Natural killer cell treated with Interleukin-12 subunit alpha and Interleukin-12 subunit beta and Interleukin-15 and Interleukin-18, amount 100 ng/mL, for 72 hours (primary cell): ENCODE measurements at places on chromosomes 1 and 21. TPM values are rescaled to one million over a fixed set of nuclear protein-coding genes. Genes with fewer than 3 reads are reported as not detected.

- H3K4me3 ChIP-seq, result peak overlapping the region; percentile 95
- H3K27me3 ChIP-seq, result no peaks in the 10 kb centered on the region
- no peak for DNase-seq
Measured at GRCh38 chr1:114344656-114345055, 166.3 kb downstream of the TRIM33 start.

GRCh38 chr1:22651941-22652856, 837 bp upstream of the C1QB start:
- H3K36me3 ChIP-seq, result no peaks in the 10 kb centered on the region
- no peak overlapping the region for H3K27ac ChIP-seq

DNA sequence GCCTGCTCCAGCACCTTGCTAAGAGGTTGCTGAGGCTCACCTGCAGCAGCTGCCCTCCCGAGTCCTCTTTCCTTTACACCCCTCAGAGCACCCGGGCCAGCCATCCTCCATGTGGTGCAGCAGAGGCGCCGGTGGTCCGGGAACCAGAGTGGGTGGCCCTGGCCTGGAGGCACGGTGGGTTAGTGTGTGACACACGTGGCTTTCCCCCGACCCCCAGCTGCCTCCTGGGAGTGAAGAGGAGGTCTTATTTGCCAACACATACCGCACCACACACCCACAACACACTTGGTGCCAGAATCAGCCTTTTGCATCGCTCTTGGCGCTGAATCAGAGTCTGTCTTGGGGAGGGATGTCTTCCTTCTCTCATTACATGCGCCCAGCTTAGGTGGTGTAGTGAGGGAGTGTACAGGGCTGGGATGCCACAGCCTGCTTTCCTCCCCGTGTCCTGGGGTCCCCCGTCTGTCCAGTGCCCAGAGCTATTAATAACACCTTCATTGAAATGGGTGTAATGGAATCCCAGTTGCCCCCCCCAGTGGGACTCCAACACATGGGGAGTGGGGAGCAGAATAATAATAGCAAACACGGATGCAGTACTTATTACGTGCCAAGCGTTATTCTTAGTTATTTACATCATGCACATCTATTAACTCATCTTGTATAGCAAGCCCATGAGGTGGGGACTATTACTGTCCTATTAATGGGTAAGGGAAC, 38.2 kb downstream of the MAPKAPK2 start:
- no peaks in the 10 kb centered on the region for H3K27me3 ChIP-seq
- H3K4me3 ChIP-seq, result no peak overlapping the region
- H3K27ac ChIP-seq, result peak overlapping the region; percentile 50
- DNase-seq, result no peak
- H3K36me3 ChIP-seq, result no peaks in the 10 kb centered on the region
- peaks cover 63% of the 10 kb centered on the region for H3K4me1 ChIP-seq

- H3K27me3 ChIP-seq, result no peaks in the 10 kb centered on the region
- H3K27ac ChIP-seq, result peak overlapping the region; percentile 90
- H3K4me3 ChIP-seq, result peak overlapping the region; percentile 24
- peaks cover 53% of the 10 kb centered on the region for H3K4me1 ChIP-seq
- DNase-seq, result no peak
- H3K36me3 ChIP-seq, result peaks cover 10% of the 10 kb centered on the region
Measured at GRCh38 chr1:199170711-199171110, 531.9 kb downstream of the PTPRC start.

DNA sequence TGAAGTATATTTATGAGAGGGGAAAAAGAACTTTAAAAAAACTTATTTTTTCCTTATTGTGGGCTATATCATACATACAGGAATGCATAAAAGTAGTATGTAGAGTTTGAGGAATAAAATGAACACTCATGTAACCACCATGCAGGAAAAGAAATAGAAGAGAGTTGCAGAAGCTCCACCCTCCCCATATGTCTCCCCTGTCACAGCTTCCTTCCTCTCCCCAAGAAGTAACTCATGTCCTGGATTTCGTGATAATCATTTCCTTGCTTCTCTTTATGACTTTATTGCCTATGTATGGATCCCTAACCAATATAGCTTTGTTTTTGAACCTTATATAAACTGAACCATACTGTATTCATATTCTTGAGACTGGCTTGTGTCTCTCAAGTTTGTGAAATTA, 126.4 kb downstream of the ZZZ3 start:
- H3K36me3 ChIP-seq, result no peaks in the 10 kb centered on the region
- no peak overlapping the region for H3K4me3 ChIP-seq
- no peak for DNase-seq
- H3K27me3 ChIP-seq, result no peaks in the 10 kb centered on the region
- peaks cover 3% of the 10 kb centered on the region for H3K4me1 ChIP-seq

Gene RGSL1
- total RNA-seq, result not detected

- no peak for DNase-seq
- peak overlapping the region; percentile 57 for H3K27ac ChIP-seq
- H3K4me1 ChIP-seq, result peaks cover 2% of the 10 kb centered on the region
- no peak overlapping the region for H3K4me3 ChIP-seq
- H3K36me3 ChIP-seq, result no peaks in the 10 kb centered on the region
Measured at GRCh38 chr1:161511756-161512060, 6.5 kb downstream of the FCGR2A start.

DNA sequence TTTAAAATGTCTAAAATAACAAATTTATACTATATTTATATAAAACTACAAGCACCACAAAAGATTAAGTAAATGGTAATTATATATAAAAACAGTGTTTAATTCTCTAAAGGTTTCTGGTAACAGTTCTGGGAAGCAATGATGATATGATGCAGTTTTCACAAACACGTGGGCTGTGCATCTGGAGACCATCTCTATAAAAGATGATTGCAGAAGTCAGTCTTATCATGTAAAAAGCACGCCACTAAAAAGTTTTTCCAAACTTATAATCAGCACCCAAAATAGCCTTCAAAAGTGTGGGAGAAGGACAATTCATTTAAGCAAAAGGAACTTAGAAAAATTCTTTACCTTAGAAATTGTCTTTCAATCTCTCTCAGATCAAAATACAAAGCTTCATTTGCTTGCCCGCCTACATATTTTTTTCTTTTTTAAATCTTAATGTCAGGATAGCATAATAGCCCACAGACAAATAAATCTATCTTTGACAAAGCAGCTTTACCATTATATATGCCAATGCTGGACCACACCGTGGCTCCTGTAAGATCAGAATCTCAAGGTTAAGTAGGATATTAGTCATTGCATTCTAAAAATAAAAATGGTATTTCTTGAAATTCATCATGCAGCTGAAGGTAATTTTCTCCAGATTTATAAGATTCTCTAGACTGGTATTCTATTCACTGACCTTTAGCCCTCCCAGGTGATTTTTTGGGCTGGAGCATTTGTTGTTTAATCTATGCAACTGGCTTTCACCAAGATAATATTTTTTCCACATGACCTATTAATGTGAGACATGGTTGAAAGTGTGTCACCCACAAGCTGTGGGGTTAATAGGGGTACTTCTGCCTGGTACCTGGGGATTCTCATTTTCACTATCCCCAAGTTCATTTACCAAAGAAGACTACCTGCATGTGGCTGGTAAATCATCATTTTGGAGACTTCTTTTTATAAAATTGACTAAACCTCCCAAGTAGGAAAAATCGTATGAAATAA, 189.6 kb upstream of the ST6GALNAC5 start:
- no peaks in the 10 kb centered on the region for H3K36me3 ChIP-seq
- no peak overlapping the region for H3K27ac ChIP-seq
- no peaks in the 10 kb centered on the region for H3K4me1 ChIP-seq
- no peak overlapping the region for H3K4me3 ChIP-seq

GRCh38 chr21:18370301-18370700, 33.3 kb downstream of the TMPRSS15 start:
- no peak for DNase-seq
- no peaks in the 10 kb centered on the region for H3K4me1 ChIP-seq
- no peak overlapping the region for H3K4me3 ChIP-seq
- no peaks in the 10 kb centered on the region for H3K27me3 ChIP-seq
- H3K36me3 ChIP-seq, result no peaks in the 10 kb centered on the region

DNA sequence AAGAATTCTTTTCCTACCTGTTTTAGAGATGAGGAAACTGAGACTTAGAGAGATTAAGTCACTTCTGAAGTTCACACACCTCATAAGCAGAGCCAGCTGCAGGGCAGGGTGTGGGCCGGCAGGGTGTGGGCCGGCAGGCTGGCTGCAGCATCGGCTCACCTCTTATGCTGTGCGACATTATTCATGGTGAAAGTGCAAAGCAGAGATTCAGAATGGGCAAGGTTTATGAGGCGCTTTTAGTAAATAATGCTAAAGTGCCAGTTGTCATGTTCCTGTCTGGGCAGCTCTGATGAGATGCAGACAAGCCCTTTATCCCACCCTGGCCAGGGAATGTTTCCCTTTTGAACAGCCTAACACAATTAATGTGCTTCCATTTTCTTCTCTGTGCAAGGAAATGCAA, 14.6 kb downstream of the MAB21L3 start:
- no peak overlapping the region for H3K27ac ChIP-seq
- H3K4me1 ChIP-seq, result peaks cover 8% of the 10 kb centered on the region
- no peaks in the 10 kb centered on the region for H3K36me3 ChIP-seq
- peaks cover 24% of the 10 kb centered on the region for H3K27me3 ChIP-seq
- no peak for DNase-seq

DNA sequence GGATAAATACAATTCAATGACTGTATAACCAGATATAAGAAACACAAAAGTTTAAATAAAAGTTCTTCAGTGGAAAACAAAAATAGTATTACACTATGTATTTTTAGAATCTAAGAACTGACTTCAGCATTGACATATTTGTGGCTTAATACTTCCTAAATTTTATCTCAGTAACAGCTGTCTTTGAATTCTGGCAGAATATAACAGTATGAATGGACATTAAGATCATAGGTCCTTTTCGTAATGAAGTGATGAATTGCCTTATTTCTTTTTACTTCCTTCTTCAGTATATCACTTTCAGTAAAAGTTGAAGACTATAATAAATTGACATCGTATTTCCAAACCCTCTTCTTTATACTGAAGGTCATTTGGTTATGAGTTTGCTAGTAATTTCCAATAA, 1030.0 kb downstream of the MRPL39 start:
- H3K4me1 ChIP-seq, result no peaks in the 10 kb centered on the region
- H3K27ac ChIP-seq, result no peak overlapping the region
- no peak overlapping the region for H3K4me3 ChIP-seq
- H3K36me3 ChIP-seq, result no peaks in the 10 kb centered on the region

Gene LENEP
- total RNA-seq, result 4.3 TPM

GRCh38 chr1:43854473-43854872, 79.1 kb upstream of the ARTN start:
- DNase-seq, result no peak
- peaks cover 35% of the 10 kb centered on the region for H3K4me1 ChIP-seq
- H3K27me3 ChIP-seq, result no peaks in the 10 kb centered on the region
- peak overlapping the region; percentile 0 for H3K27ac ChIP-seq
- peak overlapping the region; percentile 49 for H3K4me3 ChIP-seq

Gene CD2
- 140 TPM for total RNA-seq

- H3K27me3 ChIP-seq, result peaks cover 10% of the 10 kb centered on the region
- no peaks in the 10 kb centered on the region for H3K36me3 ChIP-seq
- H3K4me1 ChIP-seq, result no peaks in the 10 kb centered on the region
- H3K4me3 ChIP-seq, result no peak overlapping the region
- DNase-seq, result no peak
- no peak overlapping the region for H3K27ac ChIP-seq
Measured at GRCh38 chr1:62180639-62181038, 14.0 kb upstream of the L1TD1 start.

DNA sequence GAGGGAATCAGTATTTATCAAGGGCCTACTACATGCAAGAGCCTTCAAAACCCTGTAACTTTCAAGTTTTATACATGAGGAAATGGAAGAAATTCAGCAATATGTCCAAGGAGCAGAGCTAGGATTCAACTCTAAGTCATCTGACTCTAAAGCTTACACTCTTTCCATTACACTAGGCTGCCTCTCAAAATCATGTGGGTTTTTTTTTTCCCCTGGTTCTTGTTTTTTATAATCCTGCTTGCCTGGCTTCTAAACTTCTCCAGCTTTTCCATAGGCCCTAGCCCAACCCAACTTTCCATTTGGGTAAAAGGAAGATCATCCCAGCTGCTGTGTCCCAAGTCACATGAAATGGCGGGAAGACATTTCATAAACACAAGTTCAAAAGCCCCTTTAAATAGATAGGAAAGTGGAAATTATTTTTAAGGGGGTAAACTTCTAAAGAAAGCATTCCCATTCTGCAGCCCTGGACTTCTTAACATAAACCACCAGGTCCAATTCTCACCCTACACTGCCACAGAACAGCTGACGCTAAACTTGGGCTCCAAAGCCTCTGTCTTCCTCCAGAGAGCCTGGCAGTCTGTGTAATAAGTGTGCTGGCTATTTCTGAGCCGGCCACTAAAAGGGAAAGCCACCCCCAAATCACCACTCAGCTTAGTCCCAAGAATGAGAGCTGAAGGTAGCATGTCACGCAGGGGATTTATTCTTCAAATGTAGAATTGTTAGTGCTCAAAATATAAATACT, 46.9 kb downstream of the ITPKB start:
- peak overlapping the region; percentile 87 for H3K27ac ChIP-seq
- no peaks in the 10 kb centered on the region for H3K36me3 ChIP-seq
- no peak for DNase-seq
- H3K4me3 ChIP-seq, result no peak overlapping the region
- peaks cover 69% of the 10 kb centered on the region for H3K4me1 ChIP-seq

GRCh38 chr1:79988401-79988800, 981.9 kb upstream of the ADGRL4 start:
- DNase-seq, result no peak
- H3K4me1 ChIP-seq, result no peaks in the 10 kb centered on the region
- no peaks in the 10 kb centered on the region for H3K27me3 ChIP-seq
- H3K27ac ChIP-seq, result no peak overlapping the region
- H3K36me3 ChIP-seq, result peaks cover 6% of the 10 kb centered on the region

- H3K27ac ChIP-seq, result no peak overlapping the region
- no peak overlapping the region for H3K4me3 ChIP-seq
- H3K36me3 ChIP-seq, result peaks cover 6% of the 10 kb centered on the region
- no peaks in the 10 kb centered on the region for H3K27me3 ChIP-seq
- no peaks in the 10 kb centered on the region for H3K4me1 ChIP-seq
- no peak for DNase-seq
Measured at GRCh38 chr1:71711456-71711855, 570.9 kb downstream of the NEGR1 start.

DNA sequence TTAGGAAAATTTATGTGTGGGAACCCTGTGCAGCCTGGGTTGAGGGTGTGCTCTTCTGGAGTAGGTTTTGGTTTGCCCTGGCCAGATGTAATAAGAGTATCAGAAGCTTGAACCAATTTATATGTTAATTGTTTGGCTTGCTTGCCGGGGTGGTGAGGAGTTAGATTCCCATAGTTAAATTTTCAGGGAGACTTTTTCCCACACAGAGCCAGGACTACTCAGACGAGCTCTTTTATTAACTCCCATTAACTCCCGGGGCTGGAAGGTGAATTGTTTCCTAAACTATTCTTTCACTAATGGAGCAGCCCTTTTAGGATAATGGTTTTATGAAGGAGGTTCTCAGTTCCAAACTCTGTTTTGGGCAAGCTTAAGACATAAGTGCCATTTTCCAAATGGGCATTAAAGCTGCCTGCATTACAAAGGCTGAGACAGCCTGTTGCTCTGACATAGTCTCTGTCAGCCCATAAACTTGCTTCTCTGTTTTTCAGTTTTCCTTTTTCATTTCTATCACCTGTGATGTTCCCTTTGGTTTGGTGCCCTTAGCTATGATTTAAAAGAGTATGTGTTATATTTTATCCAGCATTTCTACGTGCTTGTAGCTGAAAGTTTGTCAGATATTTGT, 18.0 kb upstream of the RAB3GAP2 start:
- no peaks in the 10 kb centered on the region for H3K36me3 ChIP-seq
- H3K4me1 ChIP-seq, result no peaks in the 10 kb centered on the region
- peaks cover 48% of the 10 kb centered on the region for H3K27me3 ChIP-seq
